ENCODE measurements at places on chromosomes 7 and 10.

DNA sequence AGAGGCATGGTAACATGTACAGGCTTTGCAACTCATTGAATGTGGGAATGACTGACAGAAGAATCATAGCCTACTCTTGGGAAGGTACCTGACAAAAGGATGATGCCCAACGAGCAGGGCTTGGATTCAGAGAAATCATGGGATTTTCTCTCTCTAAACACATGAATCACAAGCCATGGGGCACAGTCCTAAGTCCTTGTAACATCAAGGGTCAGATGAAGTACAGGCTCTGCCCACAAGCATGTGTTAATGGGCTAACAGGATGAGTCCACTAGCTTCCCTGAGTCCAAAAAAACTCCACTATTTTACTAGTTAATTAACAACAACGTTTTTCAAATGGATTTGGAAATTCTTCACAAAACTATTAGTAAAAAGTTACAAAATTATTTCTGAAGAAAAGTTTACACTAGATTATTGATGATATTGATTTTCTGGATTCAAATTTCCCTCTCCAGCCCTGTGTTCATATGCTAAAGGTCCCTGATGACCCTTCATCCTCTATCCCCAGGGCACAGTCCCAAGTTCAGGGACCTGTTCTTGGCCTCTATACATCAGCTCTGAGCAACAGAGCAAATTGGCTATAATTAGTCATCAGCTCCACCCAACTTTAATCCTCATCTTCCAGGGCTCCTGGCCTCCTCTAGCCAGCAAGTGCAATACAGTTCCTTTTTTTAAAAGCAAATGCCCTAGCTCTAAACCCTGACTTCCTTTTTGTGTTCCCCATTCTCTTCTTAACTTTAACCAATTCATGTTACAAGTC, 99.8 kb downstream of the GSAP start:
- no peak for DNase-seq

GRCh38 chr10:77251297-77252013, 386.2 kb downstream of the KCNMA1 start:
- DNase-seq = no peak

DNA sequence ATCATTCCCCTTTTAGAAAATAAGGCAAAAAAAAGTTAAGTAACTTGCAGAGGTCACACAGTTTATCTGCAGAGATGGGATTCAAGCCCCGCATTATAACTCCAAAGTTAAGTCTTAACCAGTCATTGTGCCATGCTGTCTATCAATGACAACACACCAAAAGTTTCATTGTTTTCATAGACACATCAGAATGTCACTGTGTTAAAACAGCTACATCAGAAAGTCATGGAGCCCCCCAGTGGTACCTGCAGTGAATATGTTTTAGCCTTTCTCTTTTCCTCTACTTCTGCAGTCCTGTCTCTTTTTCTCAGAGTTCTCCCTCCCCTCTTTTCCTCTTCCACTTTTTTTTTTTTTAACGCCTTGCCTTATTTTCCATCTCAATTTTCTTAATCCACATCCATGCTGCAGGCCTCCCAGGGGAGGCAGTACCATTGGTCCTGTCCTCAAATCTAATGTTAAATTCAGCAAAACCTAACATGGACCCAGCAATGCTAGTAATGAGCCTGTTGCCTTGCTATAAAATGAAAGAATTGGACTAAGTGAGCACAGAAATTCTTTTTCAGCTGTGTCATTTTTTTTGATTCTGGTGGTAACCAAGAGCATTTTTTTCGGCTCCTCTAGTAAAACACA, 3.8 kb upstream of the NRCAM start:
- no peak for DNase-seq

DNA sequence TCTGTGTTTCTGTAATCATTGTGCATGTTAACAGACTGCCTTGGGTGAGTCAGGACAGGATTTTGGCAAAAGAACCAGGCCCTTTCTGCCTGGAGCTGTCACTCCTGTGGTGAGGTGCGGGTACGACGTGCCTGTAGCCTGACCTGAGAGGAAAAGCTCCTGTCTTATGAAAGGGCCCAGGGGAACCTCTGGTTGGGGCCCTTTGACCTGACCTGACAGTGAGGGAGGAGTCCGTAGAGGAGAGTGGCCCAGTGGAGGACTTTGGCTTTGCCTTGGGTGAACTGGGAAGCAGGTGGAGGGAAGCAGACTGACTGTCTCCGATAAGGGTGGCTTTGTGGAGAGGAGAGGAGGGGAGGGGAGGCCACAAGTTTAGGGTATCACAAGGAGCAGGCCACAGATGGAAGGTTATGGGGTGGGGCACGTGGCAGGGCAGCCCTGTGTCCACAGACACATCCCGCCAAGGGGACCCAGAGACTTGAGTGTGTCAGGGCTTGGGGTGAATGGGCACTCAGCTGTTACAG, 6.9 kb downstream of the PFKP start:
- no peak for DNase-seq

DNA sequence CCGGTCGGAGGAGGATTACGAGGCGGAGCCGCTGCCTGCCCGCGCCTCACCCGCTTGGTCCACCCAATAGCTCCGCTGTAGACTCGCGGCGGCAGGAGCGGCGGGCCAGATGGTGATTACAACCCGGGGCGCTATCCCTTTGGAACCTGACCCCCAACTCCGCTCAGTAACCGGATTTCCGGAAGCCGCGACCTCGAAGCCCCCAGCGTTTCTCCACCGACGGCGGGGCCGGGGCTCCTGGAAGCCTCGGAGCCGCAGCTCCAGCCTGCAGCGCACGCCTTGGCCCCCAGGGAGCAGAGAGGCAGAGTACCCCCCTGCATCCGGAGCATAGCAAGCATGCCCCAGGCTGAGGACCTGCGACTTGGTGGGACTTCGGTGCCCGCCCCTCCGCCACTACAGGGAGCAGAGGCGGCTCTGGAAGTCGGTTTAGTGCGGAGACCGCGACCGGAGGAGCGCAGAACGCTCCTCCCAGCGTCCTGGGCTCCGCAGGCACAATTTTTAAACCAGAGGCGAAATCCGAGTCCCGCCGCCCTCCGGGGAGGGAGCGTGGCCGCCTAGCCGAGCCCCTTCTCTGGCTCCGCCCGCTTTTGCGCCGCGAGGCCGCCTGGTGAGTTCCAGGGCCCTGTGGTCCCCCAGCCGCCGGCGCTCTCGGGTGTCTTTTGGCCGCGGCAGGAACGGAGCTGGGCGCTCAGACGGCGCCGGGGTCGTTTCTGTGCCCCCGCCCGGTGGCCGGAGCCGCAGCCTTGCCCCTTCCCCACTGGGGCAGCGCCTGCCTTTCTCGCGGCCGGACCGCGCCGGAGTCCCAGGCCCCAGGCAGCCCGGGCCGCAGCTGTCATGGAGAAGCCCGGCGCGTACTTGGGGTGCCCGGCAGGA, 28.2 kb upstream of the BMS1 start:
- DNase-seq = no peak

GRCh38 chr7:4037877-4038276, 644.2 kb upstream of the FOXK1 start:
- no peak for DNase-seq

DNA sequence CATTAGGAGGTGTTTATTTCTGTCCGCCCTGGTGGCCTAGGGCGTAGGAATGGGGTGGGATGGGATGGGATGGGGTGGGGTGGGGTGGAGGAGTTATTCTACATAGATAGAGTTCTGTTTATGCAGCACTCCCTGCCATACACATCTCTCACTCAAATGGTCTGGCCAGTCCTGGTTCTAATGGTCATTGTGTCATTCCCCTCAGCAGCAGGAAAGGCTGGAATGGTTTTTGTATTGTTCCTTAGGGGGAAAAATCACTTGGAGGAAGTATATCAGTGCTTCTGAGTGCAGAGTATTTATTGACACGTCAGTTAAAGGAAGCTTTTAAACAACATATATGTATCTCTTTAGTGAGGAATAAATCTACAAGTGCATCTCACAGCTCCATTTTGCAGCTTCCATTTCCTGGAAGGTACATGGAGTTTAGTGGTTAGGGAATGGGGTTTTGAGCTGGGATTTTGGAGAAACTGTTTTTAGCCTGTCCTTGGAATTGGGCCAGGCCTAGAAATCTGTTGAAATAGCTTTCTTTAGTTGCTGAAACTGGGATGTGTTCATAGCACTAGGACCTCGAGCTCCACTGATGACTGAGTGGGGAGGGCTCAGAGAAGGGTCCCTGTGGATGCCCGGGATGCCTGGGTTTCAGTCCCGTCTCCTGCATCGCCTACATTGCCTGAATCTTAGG, 8.3 kb downstream of the TSPAN14 start:
- DNase-seq = no peak

DNA sequence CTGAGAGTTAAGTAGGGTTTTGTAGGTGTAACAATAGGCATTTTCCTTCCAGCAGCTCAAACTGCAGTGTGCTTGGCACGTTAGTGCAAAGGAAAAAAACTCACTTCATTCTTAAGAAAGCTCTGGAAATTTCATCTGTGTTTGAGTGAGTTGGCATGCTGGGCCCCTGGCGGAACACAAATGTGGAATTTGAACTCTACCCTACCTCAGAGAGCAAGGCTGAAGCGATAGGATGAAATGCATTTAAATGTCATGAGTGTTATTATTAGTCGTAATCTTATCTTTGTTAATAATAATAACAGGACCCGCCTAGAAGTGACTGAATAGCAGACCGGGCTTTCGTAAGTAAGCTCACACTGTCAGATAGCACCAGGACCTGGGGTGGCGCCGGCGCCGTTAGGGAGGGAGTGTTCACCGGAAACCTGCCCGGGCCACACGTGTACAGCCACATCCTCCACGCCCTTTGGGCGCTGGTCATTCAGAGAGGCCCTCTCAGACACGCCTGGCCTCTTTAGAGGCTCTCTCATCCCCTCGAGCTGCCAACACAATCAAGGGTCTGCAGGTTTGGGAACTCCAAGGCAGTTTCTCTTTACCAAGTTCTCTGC, 63.5 kb downstream of the GRK5 start:
- DNase-seq = peak; percentile 19

DNA sequence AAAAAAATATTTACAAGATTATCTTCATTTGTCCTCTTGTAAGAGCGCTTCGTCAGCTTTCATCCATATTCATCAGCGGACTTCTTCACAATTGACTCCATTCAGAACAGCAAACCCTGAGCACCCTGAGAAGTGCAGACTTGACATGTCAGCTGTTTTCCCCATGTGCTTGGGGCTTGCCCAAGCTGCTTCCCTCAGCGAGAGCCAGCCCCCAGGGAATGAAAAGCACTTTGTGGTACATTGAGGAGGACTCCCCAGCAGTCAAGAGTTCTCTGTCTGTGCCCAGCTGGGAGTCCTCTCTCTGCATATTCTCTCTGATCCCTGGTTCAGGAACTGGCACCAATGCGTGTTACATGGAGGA, 22.7 kb downstream of the HKDC1 start:
- DNase-seq = no peak

GRCh38 chr10:71188201-71188600, 24.2 kb upstream of the UNC5B start:
- DNase-seq = no peak

DNA sequence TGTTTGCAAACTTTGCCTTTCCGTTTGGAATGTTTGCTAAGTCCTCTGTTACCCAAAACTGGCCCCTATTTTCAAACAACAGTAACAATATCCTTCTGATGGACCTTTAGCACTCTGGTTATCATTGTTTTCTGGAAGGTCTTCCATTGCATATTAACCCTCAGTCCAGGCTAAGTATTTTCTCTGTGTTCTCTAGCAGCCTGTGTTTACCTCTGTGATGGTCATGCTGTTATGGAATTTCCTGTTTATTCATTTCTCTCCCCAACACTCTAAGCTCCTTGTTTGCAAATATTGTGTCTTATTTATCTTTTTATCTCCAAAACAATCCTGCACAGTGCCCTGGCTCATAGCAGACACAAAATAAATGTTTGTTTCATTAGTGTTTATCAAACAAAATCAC, 560.3 kb downstream of the ATRNL1 start:
- no peak for DNase-seq

DNA sequence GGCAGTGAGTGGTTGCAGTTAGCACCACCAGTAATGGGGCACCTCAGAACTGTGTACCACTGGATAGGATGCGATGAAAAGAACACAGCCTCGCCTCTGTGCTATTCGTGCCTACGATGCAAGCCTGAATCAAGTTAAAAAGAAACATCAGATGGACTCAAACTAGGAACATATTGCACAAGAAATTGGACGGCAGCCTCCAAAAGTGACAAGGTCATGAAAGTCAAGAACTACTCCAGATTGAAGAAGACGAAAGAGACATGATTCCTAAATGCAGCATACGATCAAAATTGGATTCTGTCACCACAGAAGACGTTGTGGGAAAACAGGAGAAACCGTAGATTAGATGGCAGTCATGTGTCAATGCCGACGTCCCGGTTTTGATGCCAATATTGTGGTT, 648.1 kb upstream of the FOXK1 start:
- no peak for DNase-seq

DNA sequence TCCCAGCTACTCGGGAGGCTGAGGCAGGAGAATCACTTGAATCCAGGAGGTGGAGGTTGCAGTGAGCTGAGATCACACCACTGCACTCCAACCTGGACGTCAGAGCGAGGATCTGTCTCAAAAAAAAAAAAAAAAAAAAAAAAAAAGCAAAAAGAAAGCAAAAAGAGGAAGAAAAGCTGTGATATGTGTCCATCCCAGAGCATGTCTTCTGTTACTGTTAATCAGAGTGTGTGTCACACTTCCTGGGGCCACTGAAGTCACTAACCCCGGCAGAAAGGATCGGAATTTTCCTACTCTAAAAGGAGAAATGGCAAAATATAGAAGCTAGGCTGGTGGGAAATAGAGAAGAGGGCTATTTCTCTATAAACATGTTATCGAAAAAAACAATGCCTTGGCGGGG, 11.9 kb downstream of the PIK3AP1 start:
- DNase-seq = no peak

- DNase-seq = no peak
Observed at GRCh38 chr7:27616914-27617548, 45.7 kb downstream of the HIBADH start.

- no peak for DNase-seq
Observed at GRCh38 chr10:34727595-34728033, 87.5 kb downstream of the PARD3 start.

All from activated T-cell treated with anti-CD3 and anti-CD28 coated beads for 4 hours (primary cell).